ENCODE measurements at places on chromosomes 1 and 21.

DNA sequence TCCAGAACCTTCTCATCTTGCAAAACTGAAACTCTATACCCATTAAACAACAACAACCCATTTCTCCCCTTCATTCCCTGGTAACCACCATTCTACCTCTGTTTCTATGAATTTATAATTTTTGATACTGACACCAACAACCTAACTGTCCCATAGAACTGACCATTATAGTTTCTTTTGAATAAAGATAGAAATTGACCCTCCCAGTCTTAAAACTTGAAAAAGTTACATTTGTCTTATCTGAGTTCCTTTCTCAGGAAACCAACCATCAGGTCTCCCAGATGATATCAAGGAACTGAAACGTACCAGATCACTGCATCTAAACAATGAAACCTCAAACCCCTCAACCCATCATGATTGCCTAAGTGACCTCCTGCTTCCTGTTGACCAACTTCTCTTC lies 27.1 kb downstream of the RNF115 start:
- DNase-seq, result no peak

- DNase-seq, result no peak
Measured at GRCh38 chr1:62110198-62110817, 84.3 kb upstream of the L1TD1 start.

GRCh38 chr1:233166896-233167295 lies 128.6 kb downstream of the PCNX2 start:
- DNase-seq, result no peak

DNA sequence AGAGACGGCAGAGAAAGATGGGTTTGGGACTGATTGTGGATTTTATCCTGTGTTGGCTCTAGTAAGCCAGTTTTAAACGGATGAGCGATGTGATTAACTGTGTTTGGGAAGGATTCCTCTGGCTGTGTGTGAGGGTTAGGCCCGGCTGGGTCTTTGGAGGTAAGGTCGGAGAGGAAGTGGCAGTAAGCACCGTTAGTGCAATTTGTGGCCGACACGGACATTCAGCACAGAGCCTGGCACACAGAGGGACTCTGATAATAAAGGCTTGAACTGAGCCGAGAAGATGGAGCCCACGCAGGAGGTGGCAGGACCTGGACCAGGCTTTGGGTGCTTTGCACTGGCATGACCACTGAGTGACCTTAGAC lies 1.3 kb downstream of the MTFR1L start:
- DNase-seq, result peak; percentile 46

DNA sequence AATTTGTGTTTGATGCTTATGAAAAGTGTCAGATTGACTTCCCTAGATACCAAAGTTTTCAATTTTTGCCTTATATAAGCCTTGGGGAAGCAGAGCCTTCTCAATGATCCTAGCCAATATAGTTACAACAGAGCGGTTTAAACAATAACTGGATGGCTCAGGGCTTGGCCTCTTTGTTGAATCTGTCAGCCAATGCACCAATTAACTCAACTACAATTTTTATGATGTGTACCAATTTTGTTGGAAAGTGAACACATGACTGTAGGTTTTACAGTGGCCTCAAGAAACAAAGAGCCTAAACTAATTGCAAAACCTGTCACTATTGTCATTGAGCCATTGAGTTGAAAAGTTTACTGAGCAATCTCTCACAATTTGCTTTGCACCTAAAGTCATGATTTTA lies 71.6 kb upstream of the RGS18 start:
- DNase-seq, result no peak
